ENCODE measurements at places on chromosomes 4 and X. TPM values are rescaled to one million over a fixed set of nuclear protein-coding genes. Genes with fewer than 3 reads are reported as not detected.

Gene MAGEE1
- total RNA-seq, result 0.49 TPM

Gene PAPSS1
- total RNA-seq, result 7.0 TPM

Gene DCUN1D4
- total RNA-seq, result 23.7 TPM

Gene TEX11
- total RNA-seq, result not detected

Gene FABP2
- total RNA-seq, result not detected

Gene MEPE
- not detected for total RNA-seq

Gene FAM184B
- 0.53 TPM for total RNA-seq

Gene RXFP1
- not detected for total RNA-seq

Gene RAI2
- 5.4 TPM for total RNA-seq

Gene RBMXL3
- total RNA-seq, result not detected

Gene DGAT2L6
- total RNA-seq, result not detected

Gene POF1B
- 0.51 TPM for total RNA-seq

Gene P2RY4
- not detected for total RNA-seq

Gene VAMP7
- total RNA-seq, result 41.4 TPM

Gene TKTL2
- total RNA-seq, result not detected

- H3K4me1 ChIP-seq, result no peaks in the 10 kb centered on the region
- H3K4me3 ChIP-seq, result no peak overlapping the region
- no peaks in the 10 kb centered on the region for H3K27me3 ChIP-seq
- H3K36me3 ChIP-seq, result no peaks in the 10 kb centered on the region
- no peak overlapping the region for H3K27ac ChIP-seq
Observed at GRCh38 chr4:179671609-179672008, 2229.4 kb upstream of the AGA start.

GRCh38 chr4:173442223-173442932 lies 43.5 kb upstream of the SCRG1 start:
- no peaks in the 10 kb centered on the region for H3K27me3 ChIP-seq
- no peaks in the 10 kb centered on the region for H3K36me3 ChIP-seq
- no peak overlapping the region for H3K27ac ChIP-seq
- H3K4me3 ChIP-seq, result no peak overlapping the region
- DNase-seq, result no peak

- DNase-seq, result no peak
- no peaks in the 10 kb centered on the region for H3K27me3 ChIP-seq
Observed at GRCh38 chrX:13317366-13317765, 2.5 kb downstream of the ATXN3L start.

GRCh38 chrX:36414056-36414455 lies 494.5 kb downstream of the CFAP47 start:
- no peaks in the 10 kb centered on the region for H3K36me3 ChIP-seq
- H3K27ac ChIP-seq, result no peak overlapping the region
- no peak for DNase-seq
- no peaks in the 10 kb centered on the region for H3K27me3 ChIP-seq
- H3K4me3 ChIP-seq, result no peak overlapping the region
- H3K4me1 ChIP-seq, result no peaks in the 10 kb centered on the region

GRCh38 chr4:95248720-95249425 lies 299.9 kb downstream of the UNC5C start:
- no peaks in the 10 kb centered on the region for H3K4me1 ChIP-seq
- no peaks in the 10 kb centered on the region for H3K36me3 ChIP-seq
- no peak overlapping the region for H3K4me3 ChIP-seq
- no peak for DNase-seq

GRCh38 chr4:110211007-110211769 lies 12.8 kb upstream of the ELOVL6 start:
- DNase-seq, result no peak
- no peak overlapping the region for H3K27ac ChIP-seq
- H3K27me3 ChIP-seq, result no peaks in the 10 kb centered on the region
- H3K36me3 ChIP-seq, result no peaks in the 10 kb centered on the region

- no peaks in the 10 kb centered on the region for H3K4me1 ChIP-seq
- H3K36me3 ChIP-seq, result no peaks in the 10 kb centered on the region
- no peaks in the 10 kb centered on the region for H3K27me3 ChIP-seq
- no peak overlapping the region for H3K4me3 ChIP-seq
- H3K27ac ChIP-seq, result peak overlapping the region; percentile 75
- peak; percentile 43 for DNase-seq
Observed at GRCh38 chr4:170005472-170005871, 20.7 kb downstream of the MFAP3L start.

DNA sequence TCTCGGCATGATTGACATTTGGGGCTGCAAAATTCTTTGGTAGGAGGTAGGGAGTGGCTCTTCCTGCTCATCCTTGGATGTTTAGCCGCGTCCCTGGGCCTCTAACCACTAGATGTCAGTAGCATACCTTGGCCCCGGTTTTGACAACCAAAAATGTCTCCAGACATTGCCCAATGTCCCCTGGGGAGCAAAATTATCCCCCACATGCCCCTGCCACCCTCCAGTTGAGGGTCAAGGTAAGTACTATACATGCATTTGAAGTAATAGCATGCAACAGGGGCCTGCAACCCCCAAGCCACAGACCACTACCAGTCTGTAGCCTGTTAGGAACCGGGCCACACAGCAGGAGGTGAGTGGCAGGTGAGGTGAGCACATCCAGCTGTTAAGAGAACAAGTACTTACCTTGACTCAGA lies 17.6 kb upstream of the KIAA1210 start:
- DNase-seq, result no peak
- H3K4me3 ChIP-seq, result no peak overlapping the region
- no peaks in the 10 kb centered on the region for H3K4me1 ChIP-seq
- H3K27me3 ChIP-seq, result no peaks in the 10 kb centered on the region
- no peaks in the 10 kb centered on the region for H3K36me3 ChIP-seq

- peaks cover 5% of the 10 kb centered on the region for H3K4me1 ChIP-seq
- H3K4me3 ChIP-seq, result no peak overlapping the region
- DNase-seq, result no peak
- no peaks in the 10 kb centered on the region for H3K36me3 ChIP-seq
- peak overlapping the region; percentile 27 for H3K27ac ChIP-seq
- no peaks in the 10 kb centered on the region for H3K27me3 ChIP-seq
Observed at GRCh38 chrX:72120837-72121236, 10.9 kb downstream of the RTL5 start.

- H3K36me3 ChIP-seq, result no peaks in the 10 kb centered on the region
- no peak overlapping the region for H3K4me3 ChIP-seq
- no peak for DNase-seq
- H3K27me3 ChIP-seq, result no peaks in the 10 kb centered on the region
- no peak overlapping the region for H3K27ac ChIP-seq
- no peaks in the 10 kb centered on the region for H3K4me1 ChIP-seq
Observed at GRCh38 chrX:28022371-28022770, 41.1 kb upstream of the DCAF8L1 start.

- H3K36me3 ChIP-seq, result no peaks in the 10 kb centered on the region
- peak; percentile 17 for DNase-seq
- no peak overlapping the region for H3K4me3 ChIP-seq
- H3K4me1 ChIP-seq, result no peaks in the 10 kb centered on the region
Observed at GRCh38 chr4:8537041-8537461, 43.1 kb upstream of the GPR78 start.

GRCh38 chrX:56099271-56099670 lies 132.9 kb upstream of the KLF8 start:
- no peaks in the 10 kb centered on the region for H3K36me3 ChIP-seq
- no peak overlapping the region for H3K4me3 ChIP-seq
- H3K4me1 ChIP-seq, result no peaks in the 10 kb centered on the region
- no peak for DNase-seq

DNA sequence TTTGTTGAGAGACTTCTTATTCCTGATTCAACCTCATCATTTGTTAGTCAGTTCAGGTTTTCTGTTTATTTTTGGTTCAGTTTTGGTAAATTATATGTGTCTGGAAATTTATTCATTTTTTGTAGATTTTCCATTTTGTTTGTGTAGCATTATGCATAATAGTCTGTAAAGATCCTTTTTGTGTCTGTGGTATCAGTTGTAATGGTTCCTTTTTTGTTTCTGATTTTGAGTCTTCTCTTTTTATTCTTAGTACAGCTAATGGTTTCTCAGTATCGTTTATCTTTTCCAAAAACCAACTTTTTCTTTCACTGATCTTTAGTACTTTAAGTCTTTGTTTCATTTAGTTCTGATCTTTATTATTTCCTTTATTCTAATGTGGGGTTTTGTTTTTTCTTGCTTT lies 61.4 kb downstream of the NWD2 start:
- no peak overlapping the region for H3K4me3 ChIP-seq
- H3K4me1 ChIP-seq, result no peaks in the 10 kb centered on the region
- DNase-seq, result no peak
- H3K27ac ChIP-seq, result no peak overlapping the region
- no peaks in the 10 kb centered on the region for H3K36me3 ChIP-seq

DNA sequence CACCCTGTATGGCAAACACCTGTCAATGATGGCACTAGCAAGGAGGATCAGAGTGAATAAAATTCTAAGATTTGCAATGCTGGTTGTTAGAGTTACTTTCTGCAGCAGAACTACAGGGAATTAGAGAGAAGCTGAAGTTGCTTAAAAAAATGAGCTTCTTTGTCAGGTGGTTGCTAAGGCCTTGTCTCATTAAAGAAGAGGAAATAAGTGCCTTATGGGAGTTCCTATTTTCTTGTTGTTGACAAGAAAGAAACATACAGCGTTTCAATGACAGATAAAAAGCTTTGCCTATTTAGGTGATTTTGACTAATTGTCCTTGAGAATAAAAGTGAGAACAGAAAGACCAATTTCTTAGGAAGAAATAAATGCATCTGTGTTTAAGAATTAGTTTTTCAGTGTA lies 106.0 kb upstream of the ARHGAP24 start:
- H3K27ac ChIP-seq, result no peak overlapping the region
- H3K4me1 ChIP-seq, result no peaks in the 10 kb centered on the region
- no peaks in the 10 kb centered on the region for H3K36me3 ChIP-seq

DNA sequence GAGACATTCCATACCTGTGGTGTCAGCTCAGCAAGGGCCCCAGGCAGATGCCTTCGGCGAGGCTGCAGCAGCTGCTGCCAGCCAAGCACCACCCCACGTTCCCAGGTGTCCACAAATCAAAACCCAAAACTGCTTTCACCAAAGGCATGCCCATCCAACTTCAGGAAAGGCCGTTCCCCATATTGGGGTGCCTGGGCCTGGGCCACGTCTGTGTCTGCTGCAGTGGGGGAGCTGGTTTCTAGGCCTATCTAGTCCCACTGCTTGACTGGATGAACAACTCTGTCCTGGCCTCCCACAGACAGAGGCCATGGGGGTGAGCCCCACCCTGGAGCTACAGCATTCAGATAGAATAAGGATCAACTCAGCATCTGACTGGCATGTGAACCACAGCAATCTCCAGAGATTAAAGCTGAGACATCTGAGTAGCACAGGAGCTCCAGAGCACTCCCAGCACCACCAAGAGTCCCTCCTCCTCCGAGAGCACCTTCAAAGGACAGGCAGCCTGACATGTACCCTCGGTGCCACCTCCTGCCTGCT lies 37.0 kb downstream of the NAT8L start:
- H3K4me3 ChIP-seq, result no peak overlapping the region
- H3K4me1 ChIP-seq, result no peaks in the 10 kb centered on the region
- DNase-seq, result no peak
- no peak overlapping the region for H3K27ac ChIP-seq

GRCh38 chr4:39441593-39441992 lies 17.1 kb downstream of the RPL9 start:
- no peak overlapping the region for H3K4me3 ChIP-seq
- H3K36me3 ChIP-seq, result no peaks in the 10 kb centered on the region
- no peaks in the 10 kb centered on the region for H3K4me1 ChIP-seq
- H3K27ac ChIP-seq, result no peak overlapping the region
- no peaks in the 10 kb centered on the region for H3K27me3 ChIP-seq

GRCh38 chr4:83118869-83119268 lies 4.3 kb upstream of the PLAC8 start:
- H3K27me3 ChIP-seq, result no peaks in the 10 kb centered on the region
- H3K27ac ChIP-seq, result no peak overlapping the region
- no peak for DNase-seq

GRCh38 chr4:139971111-139971510 lies 182.9 kb downstream of the MAML3 start:
- H3K27me3 ChIP-seq, result no peaks in the 10 kb centered on the region
- no peak overlapping the region for H3K4me3 ChIP-seq
- DNase-seq, result no peak
- H3K4me1 ChIP-seq, result no peaks in the 10 kb centered on the region
- H3K36me3 ChIP-seq, result no peaks in the 10 kb centered on the region
- no peak overlapping the region for H3K27ac ChIP-seq

DNA sequence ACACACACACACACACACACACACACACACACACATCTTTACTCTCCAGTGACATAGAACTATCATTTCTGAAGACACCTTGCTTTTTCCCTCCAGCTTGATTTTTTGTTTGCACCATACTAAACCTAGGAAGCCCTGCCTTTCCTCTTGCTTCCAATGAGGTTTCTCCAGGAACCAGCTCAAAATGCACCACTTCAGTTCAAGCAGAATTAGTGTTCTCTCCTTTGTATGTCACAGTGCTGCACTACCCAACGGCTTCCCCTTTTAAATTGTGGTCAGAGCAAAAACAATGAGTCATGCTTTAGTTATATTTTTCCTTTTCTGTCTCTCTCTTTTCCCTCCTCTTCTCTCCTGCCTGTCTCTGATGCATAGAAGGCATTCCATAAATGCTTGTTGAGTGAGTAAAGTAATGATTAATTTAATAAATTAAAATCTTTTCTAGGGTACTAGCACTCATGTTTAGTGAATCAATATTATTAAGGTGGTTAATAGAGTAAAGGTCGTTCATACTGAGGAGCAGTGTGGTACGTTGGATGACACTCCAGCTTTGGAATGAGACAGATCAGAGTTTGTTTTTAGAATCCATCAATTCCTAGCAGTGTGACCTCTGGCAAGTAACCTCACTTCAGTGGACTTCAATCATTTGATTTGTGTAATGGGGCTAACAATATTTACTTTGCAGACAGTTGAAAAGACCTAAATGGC lies 5.9 kb downstream of the RTL3 start:
- H3K4me3 ChIP-seq, result no peak overlapping the region
- H3K27ac ChIP-seq, result no peak overlapping the region
- H3K4me1 ChIP-seq, result no peaks in the 10 kb centered on the region
- no peaks in the 10 kb centered on the region for H3K36me3 ChIP-seq

GRCh38 chrX:153561337-153561736 lies 37.6 kb downstream of the CCNQ start:
- no peaks in the 10 kb centered on the region for H3K4me1 ChIP-seq
- no peak overlapping the region for H3K27ac ChIP-seq
- no peak for DNase-seq

DNA sequence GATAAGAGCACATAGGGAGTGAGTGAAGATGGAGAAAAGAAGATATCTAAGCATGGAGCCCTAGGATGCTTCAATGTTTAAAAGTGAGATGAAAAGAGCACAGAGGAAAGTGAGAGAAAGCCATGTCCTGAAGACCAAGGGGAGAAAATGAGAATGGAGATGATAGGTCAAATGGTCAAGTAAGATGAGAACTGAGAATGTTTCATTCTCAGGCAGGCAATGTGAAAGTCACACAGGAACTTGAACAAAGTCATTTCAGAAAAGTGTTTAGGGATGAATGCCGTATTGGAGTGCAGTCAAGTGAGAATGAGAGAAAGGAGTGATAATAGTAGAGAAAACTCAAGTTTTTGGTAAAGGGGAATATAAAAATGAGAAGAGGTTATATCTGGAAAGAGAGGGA lies 148.7 kb upstream of the PTCHD1 start:
- H3K27ac ChIP-seq, result no peak overlapping the region
- no peak overlapping the region for H3K4me3 ChIP-seq
- H3K27me3 ChIP-seq, result no peaks in the 10 kb centered on the region
- H3K36me3 ChIP-seq, result no peaks in the 10 kb centered on the region
- DNase-seq, result no peak

- H3K4me1 ChIP-seq, result no peaks in the 10 kb centered on the region
- DNase-seq, result no peak
- no peaks in the 10 kb centered on the region for H3K36me3 ChIP-seq
- no peak overlapping the region for H3K27ac ChIP-seq
- no peak overlapping the region for H3K4me3 ChIP-seq
- no peaks in the 10 kb centered on the region for H3K27me3 ChIP-seq
Observed at GRCh38 chrX:103550415-103551051, 31.2 kb upstream of the RAB40A start.

Data from gastrocnemius medialis (tissue), 4 donors.